ENCODE measurements at places on chromosomes 5 and 9.
A peak's percentile ranks its signal among the peaks of the same experiment; 100 is the strongest.

GRCh38 chr5:42894057-42894456, 82.4 kb upstream of the SELENOP start:
- no peak for DNase-seq

DNA sequence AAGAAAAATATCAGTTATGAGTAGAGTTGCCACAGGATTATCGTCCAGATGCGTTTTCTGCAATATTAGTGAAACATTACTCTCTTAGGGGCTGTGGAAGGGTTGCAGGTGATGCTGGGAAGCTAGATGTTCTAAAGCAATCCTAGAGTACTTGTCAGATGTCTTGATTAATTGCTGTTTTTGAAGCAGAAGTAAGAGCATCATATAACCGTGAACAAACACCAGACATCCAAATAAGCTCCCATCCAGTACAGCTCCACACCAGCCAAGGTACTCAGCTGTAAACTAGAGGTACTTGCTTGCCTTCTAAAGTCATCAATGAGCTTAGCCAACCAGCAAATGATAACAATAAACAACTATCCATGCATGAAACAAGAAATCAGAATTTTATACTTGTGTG, 131.1 kb downstream of the ST8SIA4 start:
- no peak for DNase-seq

DNA sequence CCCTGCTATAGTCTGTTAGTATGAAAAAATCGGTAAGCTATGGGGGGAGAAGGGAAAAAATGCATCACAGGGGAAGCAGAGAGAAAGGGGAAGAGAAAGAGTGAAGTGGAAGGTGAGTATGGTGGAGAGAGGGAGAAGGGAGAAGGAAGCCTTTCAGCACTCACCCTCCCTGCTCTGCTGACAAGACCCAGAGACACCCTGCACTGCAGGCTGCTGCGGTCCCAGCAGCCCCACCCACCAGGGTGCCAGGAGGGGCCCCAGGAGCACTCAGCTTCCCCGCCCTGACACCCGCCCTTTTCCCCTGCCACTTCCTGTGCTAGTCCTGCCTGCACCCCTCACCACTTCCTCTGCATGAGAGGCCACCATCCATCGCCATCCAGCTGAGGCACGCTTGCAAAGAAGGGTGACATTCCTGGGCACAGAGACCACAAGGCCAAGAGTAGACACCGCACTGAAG, 12.7 kb downstream of the STK10 start:
- DNase-seq = peak; percentile 82

GRCh38 chr9:93217706-93218105, 33.8 kb downstream of the WNK2 start:
- no peak for DNase-seq

GRCh38 chr5:43785198-43785597, 182.2 kb downstream of the NNT start:
- DNase-seq = no peak

DNA sequence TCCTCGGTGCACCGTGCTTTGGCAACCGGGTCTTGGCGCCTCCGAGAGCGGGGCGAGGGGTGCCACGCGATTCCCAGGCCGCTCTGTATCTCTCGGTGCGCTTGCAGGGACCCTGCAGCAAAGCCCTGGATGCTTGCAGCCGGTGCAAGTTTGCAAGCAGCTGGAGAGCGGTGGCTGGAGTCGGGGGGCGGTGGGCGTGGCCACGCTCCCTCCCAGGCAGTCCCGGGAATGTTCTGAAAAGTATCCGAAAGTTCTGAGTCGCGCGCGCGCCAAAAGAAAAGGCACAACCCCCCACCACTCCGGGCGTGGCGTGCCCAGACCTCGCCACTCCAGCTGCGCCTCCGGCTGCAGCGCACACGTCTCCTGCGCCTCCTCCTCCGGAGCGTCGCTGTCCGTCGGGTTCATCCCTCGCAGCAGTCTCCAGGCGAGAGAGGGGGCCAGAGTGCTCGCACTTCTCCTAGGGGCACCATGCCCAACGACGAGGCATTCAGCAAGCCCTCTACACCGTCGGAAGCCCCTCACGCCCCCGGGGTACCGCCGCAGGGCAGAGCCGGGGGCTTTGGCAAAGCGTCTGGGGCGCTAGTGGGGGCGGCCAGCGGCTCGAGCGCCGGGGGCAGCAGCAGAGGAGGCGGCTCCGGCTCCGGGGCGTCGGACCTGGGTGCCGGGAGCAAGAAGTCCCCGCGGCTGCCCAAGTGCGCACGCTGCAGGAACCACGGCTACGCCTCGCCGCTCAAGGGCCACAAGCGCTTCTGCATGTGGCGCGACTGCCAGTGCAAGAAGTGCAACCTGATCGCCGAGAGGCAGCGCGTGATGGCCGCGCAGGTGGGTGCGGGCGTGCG, at the start of gene DMRT1:
TSS of gene DMRT1 (plus strand) at position 327 of the 839 bp plus-strand sequence. CDS start at position 469, 142 bp downstream.
- no peak for DNase-seq

GRCh38 chr9:12604164-12604821, 88.9 kb upstream of the TYRP1 start:
- DNase-seq = no peak

DNA sequence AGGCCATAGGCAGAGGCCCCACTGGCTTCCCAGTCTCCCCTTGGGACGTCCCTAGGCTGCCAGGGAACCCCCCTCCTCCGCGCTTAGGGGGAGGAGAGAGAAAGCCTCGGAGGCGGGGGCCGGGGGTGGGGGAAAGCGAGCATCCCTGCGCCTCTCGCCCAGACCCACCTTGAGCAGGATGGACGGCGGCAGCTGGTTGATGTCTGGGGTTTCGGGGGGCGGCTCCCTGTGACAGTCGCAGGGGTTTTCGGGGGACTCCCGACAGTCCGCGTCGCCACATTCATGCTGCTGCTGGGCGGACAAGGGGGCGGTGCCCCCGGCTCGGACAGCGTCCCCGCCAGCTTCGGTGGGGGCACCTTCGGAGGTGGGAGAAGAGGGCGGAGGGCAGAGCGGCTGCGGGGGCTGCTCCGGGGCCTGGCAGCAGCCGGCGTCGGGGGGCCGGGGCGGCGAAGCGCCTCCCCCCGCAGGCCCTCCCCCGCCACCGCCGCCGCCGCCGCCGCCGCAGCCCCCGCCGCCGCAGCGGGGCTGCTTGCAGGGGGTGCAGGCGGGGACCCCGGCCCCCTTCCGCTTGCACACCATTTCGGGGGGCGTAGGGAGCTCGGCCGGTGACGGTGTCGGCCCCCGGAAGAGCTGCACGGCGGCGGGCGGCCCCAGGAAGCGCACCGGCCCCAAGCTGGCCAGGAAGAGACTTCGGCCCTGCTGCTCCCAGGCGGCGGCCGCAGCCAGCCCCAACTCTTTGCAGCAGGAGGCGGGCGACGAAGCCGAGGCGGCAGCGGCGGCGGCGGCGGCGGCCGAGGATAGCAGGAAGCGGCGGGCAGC, 1.2 kb downstream of the FBXL17 start:
- DNase-seq = peak; percentile 18

- no peak for DNase-seq
Measured at GRCh38 chr5:68447136-68447929, 231.8 kb downstream of the PIK3R1 start.

- DNase-seq = no peak
Measured at GRCh38 chr5:82362636-82363035, 84.5 kb upstream of the RPS23 start.

- no peak for DNase-seq
Measured at GRCh38 chr9:21398955-21399489, 9.9 kb upstream of the IFNA8 start.

DNA sequence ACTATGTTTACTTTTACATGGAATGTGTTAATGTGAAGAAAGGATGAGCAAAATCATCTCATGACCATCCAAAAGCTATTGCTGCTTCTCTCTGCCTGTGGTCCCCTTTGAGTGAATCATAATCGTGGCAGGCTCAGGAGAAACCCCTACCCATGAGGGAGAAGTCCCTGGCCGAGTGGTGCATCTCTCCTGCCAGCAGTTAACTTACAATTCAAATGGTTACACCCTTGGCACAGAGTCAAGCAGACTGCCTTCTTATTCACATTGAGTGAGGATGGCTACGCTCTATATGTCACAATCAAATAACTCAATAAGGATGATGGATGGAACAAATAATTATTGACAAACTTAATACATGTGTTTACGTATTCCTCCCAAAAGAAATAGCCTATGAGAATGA, 179.1 kb downstream of the FGF1 start:
- DNase-seq = no peak

DNA sequence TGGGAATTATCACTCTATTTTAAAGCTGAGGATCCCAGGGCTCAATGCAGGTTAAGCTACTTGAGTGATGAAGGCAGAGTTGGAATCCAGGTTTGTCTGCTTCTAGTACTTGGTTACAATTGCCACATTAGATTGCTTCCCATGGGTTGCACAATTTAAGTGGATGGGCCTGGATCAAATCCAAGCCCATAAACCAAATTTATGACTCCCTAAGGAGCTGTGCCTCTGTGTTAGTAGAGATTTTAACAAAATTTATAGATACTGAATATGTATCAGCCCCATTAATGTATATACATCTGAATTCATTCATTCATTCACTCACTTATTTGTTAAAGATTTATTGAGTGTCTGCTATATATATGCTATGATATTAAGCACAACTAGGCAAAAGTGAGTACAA, 332.3 kb upstream of the KLF9 start:
- no peak for DNase-seq

- DNase-seq = no peak
Measured at GRCh38 chr5:28707706-28708105, 1669.3 kb upstream of the CDH9 start.

DNA sequence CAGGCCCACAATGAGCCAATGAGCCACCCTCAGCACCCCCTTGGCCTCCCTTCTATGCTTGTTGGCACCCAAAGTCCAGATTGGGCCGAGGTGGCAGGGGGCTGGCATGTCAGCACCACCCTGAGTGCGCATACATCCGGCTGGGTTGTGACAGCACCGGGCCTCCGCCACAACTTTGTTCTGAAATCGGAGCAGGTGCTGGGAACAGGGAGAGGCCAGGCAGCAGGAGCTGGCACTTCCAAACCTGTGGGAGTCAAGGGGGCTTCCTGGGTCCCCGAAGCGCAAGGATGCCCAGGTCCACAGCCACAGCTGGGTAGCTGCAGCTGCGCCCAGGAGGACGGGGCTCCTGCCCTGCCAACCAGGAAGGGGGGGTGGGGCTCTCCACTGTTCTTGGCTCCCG, 1911.9 kb upstream of the WWC1 start:
- no peak for DNase-seq

DNA sequence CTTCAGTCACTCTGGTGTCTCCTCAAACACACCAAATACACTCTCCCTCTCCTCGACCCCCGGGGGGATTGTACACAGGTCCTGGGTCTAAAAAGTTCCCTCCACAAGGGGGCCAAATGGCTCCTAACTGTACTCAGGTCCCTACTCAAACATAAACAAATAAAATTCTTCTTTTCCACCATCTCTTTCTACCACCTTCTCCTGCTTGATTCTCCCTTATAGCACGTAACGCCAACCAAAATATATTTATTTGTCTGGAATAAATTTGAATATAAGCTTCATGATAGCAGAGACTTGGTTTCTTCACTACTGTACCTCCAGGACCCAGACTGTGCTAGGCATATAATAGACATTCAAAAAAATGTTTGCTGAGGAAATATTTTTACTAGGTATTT, 21.4 kb downstream of the ZNF608 start:
- DNase-seq = no peak

GRCh38 chr5:6775571-6775970, 62.3 kb downstream of the TENT4A start:
- no peak for DNase-seq

DNA sequence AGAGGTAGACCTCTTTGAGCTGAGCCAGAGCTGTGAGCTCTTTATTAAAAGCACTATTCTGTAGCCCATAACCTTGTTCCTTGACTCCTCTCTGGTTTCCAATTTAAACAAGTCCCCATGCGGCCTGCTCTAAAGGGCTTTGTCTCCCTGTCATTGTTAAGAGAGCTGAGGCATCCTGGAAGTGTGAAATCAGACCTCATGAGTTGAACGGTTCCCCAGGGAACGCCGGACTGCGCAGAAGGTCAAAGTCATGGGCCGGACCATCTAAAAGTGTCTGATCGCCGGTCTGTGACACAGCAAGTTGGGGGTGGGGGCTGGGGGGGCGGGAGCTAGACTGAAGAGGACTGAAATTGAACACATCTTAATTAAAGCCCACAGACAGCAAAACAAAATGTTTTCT, 265.8 kb downstream of the SLF1 start:
- DNase-seq = no peak

GRCh38 chr5:169736653-169737052, 99.6 kb downstream of the DOCK2 start:
- DNase-seq = no peak

- DNase-seq = no peak
Measured at GRCh38 chr9:38680837-38681445, 39.0 kb downstream of the FAM240B start.

DNA sequence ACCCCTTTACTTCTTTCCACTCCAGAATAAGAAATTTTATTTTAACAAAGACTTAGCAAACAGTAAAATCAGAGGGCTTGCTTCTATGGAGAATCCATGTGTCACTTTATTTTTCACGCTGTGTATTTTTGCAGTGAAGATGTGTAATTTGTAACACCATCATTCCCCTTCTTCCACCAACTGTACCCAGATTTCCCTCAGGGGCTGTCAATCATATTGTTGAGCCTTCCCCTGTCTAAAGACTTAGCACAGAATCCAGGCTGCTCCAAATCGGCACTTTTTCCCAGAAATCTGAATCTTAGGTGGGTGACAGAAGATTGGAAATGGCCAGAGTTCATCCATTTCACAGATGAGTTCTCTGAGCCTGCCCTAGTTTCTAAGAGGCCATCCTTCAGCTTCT, 115.9 kb downstream of the GNAQ start:
- DNase-seq = no peak

DNA sequence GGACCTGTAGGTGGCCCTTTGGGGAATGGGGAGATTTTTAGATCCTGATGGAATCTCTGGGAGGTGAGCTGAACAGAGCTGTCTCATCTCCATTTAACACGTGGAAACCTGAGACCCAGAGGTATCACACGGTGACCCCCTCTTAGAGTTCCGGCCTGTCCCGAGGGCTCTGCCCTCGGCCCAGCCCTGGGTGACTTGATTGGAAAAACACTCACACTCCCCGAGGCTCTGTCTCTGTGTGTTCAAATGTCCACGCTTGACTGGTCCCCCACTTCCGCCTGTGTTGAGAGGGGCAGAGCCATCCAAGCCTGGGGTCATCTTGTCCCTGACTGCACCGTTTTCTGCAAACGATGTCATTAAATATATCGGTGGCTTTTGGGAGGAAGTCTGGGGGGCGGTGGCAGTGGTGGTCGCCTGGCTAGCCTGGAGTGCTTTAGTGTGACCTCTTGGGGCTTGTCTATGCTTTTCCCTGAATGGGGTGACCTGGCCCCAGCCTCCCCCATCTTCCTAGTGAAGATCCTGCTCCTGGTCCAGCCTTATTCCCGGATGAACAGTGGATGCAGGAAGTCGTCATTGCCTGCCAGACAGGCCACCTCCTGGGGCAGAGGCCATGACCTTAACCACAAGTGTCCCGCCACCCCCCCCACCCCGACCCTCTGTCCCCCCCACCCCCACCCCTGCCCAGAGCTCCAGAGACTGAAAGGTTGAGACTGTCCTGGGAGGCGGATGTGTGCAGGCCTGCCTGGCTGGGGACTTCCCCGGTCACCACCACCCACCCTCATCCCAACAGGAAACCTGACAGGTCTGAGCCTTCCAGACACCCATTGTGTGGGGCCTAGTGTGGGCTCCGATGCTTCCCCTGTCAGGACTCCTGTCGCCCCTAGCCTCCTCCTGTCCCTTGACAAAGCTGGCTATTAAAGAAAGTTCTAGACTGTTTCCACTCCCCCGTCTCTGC, 5.3 kb upstream of the DAB2IP start:
- DNase-seq = no peak
